Neuronal stem cell (in vitro differentiated cells): ENCODE measurements at places on chromosomes 1 and 21.

DNA sequence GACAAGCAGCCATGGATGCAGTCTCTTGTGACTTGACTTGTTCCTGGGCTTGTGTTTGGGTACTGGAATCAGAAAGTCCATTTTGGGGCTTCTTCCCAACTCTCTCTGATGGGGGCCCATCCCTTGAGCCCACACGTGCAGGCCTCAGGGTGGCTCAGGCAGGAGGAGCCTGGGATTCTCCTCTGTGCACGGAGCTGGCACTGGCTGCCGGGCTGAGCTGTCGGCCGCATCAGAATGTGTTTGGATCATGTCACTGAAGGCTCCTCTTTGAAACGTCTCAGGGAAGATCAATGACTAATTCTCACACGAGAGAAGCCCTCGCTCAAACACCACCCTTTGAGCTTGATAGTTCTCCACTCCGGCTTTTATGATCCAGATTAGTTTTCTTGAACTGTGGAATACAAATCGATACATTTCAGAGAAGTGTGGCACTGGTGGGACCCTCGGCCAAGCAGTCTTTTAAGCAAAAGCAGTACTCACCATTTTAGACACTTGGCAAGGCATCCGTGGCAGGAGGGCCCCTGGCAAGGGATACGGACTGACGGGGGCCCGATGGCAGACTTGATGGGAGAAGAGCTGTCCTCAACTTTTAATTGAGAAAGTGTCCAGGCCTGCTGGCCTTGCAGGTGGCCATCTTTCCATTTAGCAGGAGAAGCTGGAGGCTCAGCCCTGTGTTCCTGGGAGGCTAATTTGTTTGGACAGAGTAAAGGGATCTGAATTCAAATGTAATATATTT, 220.7 kb upstream of the C1orf174 start:
- DNase-seq, result no peak

DNA sequence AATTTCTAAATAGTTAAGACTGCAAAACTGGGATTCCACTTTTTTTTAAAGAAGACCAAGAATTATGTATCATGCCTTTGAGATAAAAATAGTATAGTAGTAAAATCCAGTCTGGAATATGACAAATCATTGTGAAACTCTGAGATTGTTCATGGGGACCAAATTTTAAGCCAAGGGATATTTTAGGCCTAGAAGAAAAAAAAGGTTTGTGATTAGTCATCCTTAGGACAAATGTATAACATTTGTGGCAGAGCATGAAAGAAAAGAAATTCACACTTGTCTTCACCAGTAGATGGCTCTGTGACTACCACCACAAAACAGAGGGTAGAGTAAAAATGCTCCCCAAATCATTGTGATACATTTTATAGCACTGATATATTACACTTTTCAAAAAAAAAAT, 226.1 kb downstream of the KCTD3 start:
- DNase-seq, result no peak

- no peak for DNase-seq
Observed at GRCh38 chr1:110272045-110272444, 61.9 kb downstream of the KCNC4 start.

- no peak for DNase-seq
Observed at GRCh38 chr1:54766726-54767125, 2.4 kb upstream of the PARS2 start.

DNA sequence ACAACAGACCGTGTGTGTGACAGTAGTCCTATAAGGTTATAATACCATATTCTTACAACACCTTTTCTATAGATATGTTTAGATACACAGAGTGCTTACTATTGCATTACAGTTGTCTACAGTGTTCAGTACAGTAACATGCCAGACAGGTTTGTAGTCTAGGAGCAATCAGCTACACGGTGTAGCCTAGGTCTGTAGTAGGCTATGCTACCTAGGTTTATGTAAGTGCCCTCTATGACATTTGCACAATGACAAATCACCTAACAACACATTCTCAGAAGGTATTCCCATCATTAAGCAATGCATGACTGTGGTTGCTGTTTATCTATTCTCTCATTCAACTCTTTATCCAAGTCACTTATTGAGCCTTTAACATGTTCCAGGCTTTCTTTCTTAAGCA, 1.8 kb upstream of the WLS start:
- DNase-seq, result no peak

- DNase-seq, result no peak
Observed at GRCh38 chr1:48019714-48020315, 22.6 kb upstream of the TRABD2B start.

DNA sequence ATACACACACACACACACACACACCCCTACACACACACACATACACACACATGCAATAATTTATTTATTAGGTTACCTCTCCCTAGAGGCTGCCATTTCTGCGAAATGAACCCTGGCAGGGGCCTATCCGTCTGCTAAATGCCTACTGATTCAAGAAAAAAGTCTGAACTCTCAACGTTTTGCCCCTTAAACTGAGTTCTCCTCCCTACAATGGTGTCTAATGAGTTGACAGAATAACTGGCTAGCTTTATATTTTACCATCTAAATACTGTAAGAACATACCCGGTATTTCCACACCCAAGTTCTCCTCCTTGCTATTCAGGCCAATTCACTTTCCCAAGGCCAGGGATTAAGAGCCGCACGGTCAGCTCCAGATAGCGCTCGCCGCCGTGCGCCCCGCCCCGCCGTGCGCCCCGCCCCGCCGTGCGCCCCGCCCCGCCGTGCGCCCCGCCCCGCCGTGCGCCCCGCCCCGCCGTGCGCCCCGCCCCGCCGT, 339 bp upstream of the RNPC3 start:
- DNase-seq, result peak; percentile 40

DNA sequence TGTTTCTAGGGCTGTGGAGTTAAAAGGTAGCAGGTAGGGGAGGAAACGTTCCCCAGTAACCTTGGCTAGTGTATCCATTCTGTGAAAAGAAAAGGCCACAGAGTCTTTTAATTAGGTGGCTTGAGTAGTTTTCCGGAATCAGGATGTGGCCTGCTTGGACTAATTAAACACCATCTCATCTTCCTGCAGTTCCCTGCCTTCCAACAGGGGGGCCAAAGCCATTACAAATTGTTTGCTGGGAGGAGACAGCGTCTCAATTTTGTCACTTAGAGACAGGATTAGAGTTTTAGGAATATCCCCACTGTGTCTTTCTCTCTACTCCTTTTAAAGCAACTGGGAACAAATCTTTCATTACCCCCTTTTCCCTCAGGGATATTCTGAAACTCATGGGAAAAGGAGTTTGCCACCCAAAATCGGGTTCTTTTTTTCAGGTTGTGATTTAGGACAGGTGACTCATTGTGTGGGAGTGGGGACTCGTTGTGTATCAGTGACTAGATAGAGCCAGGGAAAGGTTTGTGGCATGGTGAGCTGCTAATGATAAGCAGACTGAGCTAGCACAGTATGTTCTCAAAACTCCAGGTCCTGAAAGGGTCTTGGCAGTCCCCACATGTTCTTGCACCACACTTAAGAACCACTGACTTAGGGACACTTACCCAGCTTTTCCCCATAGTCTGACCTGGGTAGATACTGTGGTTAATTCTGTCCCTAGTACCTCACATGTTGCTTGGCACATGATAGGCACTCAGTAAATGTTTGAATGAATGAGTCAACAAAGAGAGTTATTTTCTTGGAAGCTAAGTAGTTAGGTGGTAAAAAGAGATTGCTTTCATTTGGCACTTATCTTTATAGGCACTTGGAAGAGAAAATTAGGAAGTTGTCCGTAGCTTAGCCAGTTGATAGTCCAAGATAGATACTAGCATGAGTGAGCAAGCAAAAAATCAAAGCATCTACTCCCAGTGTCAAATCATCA, 22.5 kb downstream of the INTS3 start:
- peak; percentile 38 for DNase-seq

GRCh38 chr1:191588905-191589304, 569.4 kb upstream of the RGS18 start:
- DNase-seq, result no peak
